Breast epithelium (tissue), 4 donors: ENCODE measurements at places on chromosomes 6 and 20. TPM values are rescaled to one million over a fixed set of nuclear protein-coding genes. Genes with fewer than 3 reads are reported as not detected.

Gene BHLHE23
- total RNA-seq: not detected

Gene STMND1
- total RNA-seq: 2.5 TPM

DNA sequence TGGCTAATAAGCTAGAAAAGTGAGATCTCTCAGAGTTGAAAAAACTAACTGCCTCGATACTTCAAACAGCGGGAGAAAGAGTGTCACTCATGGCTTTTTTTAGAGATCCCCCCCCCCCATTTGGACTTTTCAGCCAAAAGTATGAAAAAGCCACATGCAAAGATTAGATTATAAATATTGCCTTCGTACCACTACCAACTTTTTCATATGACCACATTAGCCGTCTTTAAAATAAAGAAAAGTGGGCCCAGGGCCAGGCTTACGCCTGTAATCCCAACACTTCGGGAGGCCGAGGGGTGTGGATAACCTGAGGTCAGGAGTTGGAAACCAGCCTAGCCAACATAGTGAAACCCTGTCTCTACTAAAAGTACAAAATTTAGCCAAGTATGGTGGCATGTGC lies 4.4 kb downstream of the PGK2 start:
- no peak for DNase-seq

DNA sequence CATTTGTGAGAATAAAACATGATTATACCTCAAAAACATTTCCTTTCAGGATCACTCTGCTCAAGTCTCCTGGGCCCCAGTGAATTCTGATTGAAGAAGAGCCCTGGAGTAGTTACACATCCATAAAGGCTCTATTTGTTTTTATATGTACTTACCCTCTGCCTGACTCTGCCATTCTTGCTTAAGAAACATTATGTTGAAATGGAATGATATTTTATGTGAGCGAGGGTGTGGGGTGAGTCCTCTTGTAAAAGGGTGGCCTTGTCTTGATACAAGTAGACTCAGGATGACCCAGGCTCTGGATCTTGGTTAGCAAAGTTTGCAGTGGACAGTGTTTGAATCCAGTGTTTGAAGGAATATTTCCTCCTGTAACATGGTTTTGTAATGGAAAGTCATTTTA lies 215.4 kb upstream of the PREP start:
- DNase-seq: no peak

DNA sequence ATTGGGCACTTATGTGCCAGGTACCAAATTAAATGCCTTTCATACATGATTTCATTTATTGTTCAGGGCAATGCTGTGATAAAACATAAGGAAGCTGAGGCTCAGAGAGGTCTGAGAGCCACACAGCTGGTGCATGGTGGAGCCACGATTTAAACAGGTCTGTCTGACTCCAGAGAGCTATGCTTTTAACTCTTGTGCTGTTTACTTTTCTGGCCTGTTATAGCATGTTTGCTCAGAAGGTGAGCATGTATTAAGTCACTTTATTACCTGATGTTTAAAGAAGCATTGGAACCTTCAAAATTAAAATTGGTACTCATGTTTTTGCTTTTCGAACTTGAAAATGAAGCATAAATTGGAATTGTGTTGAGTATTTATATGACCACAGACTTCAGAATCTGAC lies 26.8 kb downstream of the MCM8 start:
- no peak for DNase-seq

Gene MTO1
- total RNA-seq: 40.8 TPM

Gene CCR6
- total RNA-seq: not detected

DNA sequence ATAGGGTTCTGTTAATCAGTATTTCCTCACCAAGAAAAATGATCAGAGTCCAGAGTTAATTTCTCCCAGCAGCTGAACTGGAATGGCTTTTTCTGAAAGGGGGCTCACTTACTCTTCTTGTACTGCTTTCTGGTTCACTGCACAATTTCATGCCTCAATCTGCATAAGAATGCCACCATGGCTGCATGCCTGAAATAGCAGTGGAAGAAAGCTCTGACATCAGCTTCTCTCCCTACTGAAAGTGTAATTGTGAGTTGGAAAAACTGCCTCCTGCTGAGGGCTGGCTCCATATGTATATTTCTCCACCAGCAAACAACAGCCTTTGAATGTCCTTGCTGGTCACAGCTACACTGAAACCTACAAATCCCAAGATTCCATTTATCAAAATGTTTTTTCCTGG lies 1027.2 kb upstream of the GJE1 start:
- no peak for DNase-seq

DNA sequence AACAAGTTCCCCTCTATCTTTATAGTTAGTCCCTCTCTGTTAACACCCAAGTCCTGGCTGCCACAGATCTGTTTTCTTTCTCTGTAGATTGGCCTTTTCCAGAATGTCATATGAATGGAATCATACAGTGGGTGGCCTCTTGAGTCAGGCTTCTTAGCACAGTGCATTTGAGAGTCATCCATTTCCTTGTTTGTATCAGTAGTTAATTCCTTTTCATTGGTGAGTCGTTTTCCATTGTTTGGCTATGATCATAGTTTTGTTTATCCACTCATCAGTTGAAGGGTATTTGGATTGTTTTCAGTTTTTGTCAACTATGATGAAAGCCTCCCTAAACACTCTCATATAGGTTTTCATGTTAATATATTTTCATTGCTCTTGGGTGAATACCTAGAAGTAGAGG lies 248.3 kb downstream of the ARID1B start:
- no peak for DNase-seq

GRCh38 chr6:87122477-87122876 lies 27.6 kb upstream of the CGA start:
- no peak for DNase-seq

DNA sequence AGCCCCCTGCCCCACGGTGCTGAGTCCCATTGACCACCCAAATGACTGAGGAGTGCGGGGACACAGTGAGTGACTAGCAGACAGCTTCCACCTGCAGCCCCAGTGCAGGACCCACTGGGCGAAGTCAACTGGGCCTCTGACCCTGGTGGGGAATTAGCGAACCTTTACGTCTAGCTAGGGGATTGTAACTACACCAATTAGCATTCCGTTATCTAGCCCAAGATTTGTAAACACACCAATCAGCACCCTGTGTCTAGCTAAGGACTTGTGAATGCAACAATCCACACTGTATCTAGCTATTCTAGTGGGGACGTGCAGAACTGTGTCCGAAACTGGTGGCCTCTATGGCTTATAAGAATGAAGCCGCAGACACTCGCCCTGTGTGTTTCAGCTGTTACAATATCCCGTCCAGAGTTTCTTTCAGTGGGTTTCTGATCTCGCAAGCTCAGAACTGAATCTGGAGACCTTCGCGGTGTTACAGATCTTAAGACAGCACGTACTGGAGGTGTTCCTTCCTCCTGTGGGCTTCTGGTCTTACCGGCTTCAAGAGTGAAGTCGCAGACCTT lies 21.1 kb upstream of the GMPR start:
- peak; percentile 3 for DNase-seq

- no peak for DNase-seq
These were observed 21.1 kb downstream of the HDGFL1 start for GRCh38 chr6:22590423-22590822.

DNA sequence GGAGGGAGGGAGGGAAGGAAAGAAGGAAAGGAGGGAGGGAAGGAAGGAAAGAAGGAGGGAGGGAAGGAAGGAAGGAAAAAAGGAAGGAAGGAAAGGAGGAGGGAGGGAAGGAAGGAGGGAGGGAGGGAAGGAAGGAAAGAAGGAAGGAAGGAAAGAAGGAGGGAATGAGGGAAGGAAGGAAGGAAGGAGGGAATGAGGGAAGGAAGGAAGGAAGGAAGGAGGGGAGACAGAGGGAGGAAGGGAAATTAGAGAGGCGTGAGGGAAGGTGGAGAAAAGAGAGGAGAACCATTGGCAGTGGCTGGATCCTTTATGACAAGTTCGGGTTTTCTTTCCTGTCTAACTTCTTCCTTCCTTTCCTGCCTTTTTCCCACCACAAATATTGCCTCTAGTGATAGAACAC lies 22.3 kb upstream of the SUPT3H start:
- no peak for DNase-seq

DNA sequence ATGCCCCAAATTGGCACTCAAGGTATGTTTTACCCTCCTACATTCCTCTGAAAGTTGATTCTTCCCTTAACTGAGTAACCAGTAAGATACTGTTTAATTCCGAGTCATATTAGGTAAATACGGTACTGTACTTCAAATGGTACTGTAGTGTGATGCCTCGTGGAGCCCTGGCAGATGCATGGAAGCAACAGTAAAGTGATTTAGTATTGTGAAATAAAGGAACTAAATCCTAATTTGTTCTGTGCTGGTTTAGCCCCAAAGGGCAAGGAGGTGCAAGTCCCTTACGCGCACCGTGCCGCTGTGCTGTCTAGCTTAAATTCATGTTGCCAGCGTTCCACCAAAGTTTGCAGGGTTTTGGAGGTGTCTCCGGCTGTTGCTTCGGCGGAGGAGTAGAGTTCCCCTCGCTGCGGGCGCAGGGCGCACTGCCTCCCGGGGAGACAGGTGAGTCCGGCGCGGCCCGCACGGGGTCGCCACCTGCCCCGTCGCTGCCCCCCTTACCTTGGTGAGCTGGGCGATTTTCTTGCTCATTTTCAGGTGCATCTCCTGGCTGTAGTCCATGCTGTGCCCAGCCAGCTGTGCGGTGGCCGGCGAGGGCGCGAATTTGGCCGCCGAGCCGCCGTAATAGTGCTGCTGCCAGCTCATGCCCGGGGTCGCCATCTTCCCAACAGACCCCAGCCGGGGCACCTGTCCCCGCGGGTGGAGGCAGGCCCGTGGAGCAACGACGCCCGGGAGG lies 655 bp downstream of the FAM184A start:
- DNase-seq: peak; percentile 57

DNA sequence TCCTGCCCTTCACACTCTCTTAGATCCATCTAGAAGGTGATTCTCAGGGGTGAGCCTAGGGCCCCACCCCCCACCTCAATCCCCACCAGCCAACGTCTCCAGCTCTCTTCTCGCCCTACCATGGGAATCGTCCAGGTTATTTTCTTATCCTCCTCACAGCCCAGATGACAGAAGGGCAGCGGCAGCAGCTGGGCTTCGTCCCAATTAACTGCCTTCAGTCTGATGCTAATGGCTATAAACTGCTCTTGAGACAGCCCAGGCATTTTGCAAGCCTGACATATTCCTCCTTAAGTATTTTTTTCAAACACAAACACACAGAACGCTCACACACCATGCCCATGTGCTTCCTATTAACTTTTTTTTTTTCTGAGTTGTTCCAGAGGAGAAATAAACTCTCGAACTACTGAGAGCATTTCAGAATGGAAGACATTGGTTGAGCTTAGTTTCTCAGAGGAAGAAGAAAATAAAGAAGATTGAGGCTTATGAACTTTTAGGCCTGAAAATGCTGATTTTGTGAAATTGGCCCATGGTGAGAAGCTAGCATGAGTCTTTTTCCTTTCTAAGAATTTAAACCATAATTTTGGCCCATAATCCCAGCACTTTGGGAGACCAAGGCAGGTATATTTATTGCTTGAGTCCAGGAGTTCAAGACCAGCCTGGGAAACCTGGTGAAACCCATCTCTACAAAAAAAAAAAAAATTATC lies 124.6 kb downstream of the EYA2 start:
- no peak for DNase-seq

DNA sequence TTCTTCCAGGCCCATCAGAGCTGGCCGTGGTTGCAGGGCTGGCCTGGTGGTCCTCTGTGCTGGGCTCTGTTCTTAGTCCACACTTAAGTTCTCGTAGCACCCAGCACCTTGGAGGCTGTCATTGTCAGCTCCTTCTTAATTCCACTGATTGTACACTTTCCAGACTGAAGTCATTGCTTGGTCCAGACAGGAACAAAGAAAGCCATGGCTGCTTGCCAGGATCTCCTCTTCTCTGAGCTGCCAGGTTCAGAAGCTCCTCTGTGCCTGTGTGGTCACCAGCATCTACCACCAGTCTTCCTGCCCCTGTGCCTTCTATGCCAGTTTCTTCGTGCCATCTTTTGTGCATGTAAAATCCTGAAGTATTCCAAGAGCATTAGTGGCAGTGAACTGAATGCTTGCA lies 39.5 kb upstream of the PCMTD2 start:
- no peak for DNase-seq

Gene GSTA2
- not detected for total RNA-seq

DNA sequence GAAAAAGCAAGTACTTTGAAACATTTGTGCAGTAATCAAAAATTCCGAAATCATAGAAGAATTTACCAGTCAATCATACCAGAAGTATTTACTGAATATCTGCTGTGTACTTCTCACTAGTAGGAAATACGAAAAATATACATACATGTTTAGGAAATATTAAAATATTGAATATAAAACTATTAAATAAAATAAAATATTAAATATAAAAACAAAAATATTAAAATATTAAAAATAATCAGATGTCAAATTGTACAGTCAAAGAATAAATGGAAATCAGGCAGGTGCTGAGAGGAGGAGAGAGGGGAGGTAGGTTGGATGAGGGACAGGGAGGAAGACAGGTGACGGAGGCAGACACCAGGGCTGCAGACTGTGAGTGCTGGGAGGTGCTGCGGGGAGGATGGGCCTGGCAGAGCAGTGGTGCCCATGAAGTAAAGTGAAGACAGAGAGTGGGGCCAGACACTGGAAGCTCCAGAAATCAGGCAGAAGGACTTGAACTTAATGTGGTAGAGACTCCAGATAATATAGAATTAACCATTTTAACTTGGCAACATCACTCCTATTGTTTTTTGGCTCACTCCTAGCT lies 55.9 kb downstream of the PRKN start:
- no peak for DNase-seq

DNA sequence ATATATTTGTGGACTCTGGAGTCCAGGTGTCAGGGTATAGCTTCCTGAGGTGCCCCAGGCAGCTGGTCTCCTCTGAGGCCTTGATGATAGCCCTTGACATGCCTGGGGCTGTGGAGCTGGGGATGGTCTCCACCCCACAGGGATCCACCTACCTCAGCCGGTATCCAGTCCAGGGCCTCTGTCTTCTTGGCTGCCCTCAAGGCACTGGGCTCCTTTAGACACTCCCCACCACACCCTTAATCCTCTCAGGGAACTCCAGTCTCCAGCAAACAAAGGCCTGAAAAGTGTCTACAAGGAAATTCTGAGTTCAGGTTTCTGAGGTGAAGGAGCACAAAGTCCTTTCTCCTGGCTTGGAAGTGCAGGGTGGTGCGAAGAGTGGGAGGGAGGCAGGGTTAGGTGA lies 44.6 kb upstream of the DDR1 start:
- DNase-seq: no peak

DNA sequence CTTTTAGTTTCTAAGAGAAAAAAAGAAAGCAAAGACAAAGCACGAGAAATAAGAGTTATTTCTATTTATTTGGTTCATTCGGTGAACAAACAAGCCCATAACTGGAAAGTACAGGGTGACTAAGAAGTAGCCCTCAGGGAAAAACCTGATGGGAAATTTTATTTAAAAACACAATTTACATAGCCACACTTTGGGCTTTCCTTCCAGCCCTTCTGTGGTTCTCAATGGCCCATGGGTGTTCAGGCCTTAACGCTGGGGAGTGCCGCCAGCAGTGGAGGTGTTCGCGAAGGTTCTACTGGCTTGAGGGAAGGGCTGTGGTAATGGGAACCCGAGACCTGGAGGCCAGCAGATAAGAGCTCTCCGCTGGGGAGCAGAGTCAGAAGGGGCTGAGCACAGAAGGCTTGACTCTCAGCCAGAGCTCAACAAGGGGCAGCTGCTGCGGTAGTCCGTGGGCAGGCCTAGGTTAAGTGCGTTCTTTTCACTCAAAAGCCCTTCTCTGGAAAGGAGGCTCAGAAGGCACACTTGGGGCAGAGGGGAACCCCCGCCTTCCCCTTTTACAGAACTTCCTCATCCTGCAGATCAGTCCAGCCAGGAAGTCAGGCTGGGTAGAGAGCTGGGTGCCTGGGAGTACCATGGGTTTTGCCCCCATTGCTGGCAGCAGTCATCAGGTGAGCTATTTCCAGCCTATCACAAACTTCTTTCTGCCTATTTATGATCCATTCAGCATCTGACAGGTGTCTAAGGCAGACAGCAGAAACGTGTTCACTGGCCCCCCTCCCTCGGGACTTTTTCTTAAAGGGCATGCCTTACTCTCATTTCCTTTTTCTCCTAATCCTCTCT lies 8.8 kb upstream of the CD83 start:
- DNase-seq: no peak
